A549 treated with dexamethasone at 1 μM for 4 hours (cell line): ENCODE measurements at places on chromosomes 16 and 17. TPM values are rescaled to one million over a fixed set of nuclear protein-coding genes. Genes with fewer than 3 reads are reported as not detected.

The CD300LB gene
- total RNA-seq: 0.03 to 0.09 TPM (median 0.07 TPM) in 5 replicates

The FMNL1 gene
- total RNA-seq: 22.1 to 35.1 TPM (median 33.5 TPM) in 5 replicates

The HSD17B1 gene
- total RNA-seq: 0.89 to 1.5 TPM (median 1.2 TPM) in 5 replicates

The EVPLL gene
- total RNA-seq: not detected in 5 replicates

The GNGT2 gene
- total RNA-seq: 0.39 to 1.1 TPM (median 0.70 TPM) in 5 replicates

The MCRIP2 gene
- 16.4 to 33.0 TPM (median 29.6 TPM) in 5 replicates for total RNA-seq

The NDUFAF8 gene
- 117 to 211 TPM (median 166 TPM) in 5 replicates for total RNA-seq

The MKS1 gene
- 9.5 to 12.4 TPM (median 10.6 TPM) in 5 replicates for total RNA-seq

The NOG gene
- 0.67 to 0.88 TPM (median 0.84 TPM) in 5 replicates for total RNA-seq

The PRR29 gene
- 0.31 to 1.2 TPM (median 0.54 TPM) in 5 replicates for total RNA-seq

The TBC1D3B gene
- 1.1 to 4.4 TPM (median 2.6 TPM) in 5 replicates for total RNA-seq

The SOST gene
- total RNA-seq: not detected in 5 replicates
